ENCODE measurements at places on chromosomes 13 and 19.

DNA sequence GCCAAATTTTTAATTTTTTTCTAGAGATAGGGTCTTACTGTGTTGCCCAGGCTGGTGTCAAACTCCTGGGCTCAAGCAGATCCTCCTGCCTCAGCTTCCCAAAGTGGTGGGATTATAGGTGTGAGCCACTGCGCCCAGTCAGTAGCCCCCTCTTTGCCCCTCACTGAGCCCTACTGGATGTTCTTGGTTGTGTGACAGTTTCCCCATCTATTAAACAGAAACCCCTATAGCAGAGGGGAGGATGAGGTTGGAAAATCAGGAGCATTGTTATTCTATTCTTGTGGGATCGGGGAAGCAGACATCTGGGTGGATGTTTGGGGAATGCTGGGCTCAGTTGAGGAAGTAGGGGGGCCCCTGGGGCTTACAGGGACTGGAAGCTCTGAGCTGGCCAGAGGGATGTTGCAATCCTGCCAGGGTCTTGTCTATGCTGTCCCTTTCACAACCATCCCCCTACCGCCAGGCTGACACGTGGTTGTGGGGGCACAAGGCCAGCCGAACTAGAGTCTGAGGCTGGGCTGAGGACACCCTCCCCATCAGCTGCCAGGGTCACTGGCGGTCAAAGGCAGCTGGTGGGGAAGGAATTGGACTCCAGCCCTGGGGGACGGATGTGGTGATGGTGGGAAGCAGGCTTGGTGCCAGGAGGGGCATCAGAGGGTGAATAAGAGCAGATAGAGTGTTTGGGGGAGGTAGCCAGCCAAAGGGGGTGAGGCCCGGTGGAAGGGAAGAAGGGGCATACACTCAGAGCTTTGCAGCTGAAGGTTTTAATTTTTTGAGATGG, 10.9 kb downstream of the APOC1 start:
- peak; percentile 85 for DNase-seq

- DNase-seq = no peak
Measured at GRCh38 chr13:43766725-43767124, 20.0 kb downstream of the ENOX1 start.

GRCh38 chr13:39670445-39670844, 15.0 kb downstream of the COG6 start:
- no peak for DNase-seq

GRCh38 chr13:30004204-30004603, 153.8 kb upstream of the UBL3 start:
- DNase-seq = no peak

GRCh38 chr19:5177745-5178450, 162.7 kb downstream of the PTPRS start:
- DNase-seq = peak; percentile 21

- DNase-seq = no peak
Measured at GRCh38 chr13:68048802-68049359, 818.7 kb upstream of the PCDH9 start.

DNA sequence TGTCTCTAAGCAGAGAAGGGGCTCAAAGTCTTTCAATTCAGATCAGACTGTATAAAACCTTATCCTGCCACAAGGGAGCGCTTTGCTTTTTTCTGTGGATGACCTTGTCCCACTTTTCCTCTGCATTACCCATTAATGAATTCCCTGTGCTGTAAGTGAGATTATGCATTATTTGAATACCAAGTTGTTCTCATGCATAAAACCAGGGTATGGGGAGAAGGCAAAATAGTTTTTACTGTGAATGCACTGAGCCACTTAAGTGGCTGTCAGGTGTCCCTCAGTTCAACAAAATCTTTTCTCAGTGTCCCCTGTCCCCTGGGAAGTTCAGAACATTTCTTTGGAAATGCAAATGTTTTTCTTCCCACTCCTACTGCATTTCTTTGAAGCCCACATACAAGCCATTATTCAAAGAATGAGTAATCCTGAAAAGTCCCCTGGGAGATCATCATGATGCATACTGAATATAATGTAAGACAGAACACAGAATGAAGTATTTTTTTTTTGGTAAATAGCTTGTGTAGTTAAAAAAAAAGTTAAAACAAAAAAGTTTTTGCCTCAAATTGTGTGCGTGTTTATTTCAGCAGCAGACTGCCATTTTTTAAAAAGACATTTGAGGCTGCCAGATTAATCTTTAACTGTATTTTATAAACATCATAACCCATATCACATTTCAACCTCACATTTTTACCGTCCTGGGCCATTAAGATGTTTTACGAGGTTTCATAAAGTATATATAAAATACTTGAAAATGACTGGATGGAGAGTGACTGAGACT, 506.7 kb upstream of the PCDH9 start:
- DNase-seq = no peak

DNA sequence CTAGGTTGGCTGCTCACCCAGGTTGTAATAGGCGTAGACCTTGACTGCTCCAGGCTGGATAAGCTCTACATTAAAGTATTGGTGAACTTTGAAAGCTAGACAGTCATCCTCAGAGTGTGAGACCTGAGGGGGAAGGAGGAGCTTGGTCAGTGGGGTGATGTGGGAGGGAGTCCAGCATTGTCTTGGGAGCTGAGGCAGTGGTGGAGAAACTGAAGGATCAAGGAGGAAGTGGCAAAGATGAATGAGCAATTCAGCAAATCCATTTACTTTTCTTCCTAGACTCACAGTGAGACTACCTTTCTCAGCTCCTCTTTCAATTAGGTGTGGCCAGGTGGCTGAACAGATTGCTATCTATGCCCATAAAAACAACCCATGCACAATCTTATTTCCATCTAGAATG, 10.2 kb upstream of the TNFSF14 start:
- DNase-seq = no peak

DNA sequence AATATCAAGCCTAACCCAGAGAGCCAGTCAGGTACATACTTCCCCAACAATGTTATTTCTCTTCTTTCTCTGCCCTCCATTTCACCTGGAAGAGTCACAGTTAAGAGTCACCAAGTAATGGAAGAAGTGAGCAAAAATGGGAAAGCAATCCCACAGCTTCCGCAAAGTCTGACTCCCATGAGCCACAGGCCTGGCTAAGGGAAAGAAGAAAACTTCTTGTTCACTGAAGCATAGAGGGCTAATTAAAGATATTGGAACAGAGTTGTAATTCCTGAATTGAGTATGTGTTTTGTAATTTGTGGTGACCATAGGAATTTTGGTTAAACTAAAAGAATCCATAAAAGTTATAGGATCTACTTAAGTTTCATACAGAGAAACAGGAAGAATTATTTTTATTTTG, 830.9 kb upstream of the PCDH20 start:
- no peak for DNase-seq

Data from osteoblast (primary cell).